Hematopoietic multipotent progenitor cell treated with erythropoietin and hydrocortisone succinate and interleukin-3 and kit ligand, for 6 days (in vitro differentiated cells): ENCODE measurements at places on chromosomes 6 and 20.

DNA sequence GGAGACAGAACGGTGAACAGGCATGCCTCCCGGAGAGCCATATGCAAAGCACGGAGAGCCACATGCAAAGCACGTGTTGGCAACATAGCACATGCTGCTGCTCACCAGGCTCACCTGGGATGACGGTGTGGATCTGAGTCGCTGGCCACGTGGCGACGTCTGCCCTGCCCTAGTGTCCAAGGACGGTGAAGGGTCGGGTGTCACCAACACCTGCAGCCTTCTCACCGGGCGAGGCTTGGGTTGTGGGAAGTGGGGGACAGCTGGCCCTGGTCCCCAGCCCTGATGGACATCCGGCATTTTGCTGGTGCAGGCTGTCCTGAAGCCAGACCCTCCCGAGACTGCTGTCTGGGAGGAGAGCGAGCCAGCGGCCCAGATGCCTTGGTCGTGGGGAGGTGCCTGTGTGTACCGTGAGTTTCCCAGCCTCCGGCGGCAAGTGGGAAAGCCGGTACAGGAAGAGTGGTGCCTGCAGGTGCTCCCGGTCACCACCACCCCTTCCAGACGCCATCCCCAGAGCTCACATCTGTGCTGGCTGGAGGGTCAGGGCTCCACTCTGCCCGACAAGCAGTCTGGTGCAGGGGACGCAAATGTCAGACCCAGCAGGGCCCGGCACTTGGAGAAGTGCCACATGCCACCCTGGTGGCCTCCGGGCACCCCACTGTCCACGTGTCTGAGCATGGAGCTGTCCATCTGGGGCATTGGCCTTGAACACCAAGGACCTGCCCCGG, 5.9 kb upstream of the ADRM1 start:
- no peak for DNase-seq

GRCh38 chr20:43744151-43744611, 17.4 kb upstream of the GTSF1L start:
- no peak for DNase-seq

GRCh38 chr6:158752613-158753012, 66.6 kb downstream of the EZR start:
- peak; percentile 54 for DNase-seq

- DNase-seq, result no peak
Measured at GRCh38 chr6:28205879-28206278, 19.2 kb upstream of the ZSCAN9 start.

- no peak for DNase-seq
Measured at GRCh38 chr20:33568378-33568777, 78.5 kb downstream of the CBFA2T2 start.

- DNase-seq, result peak; percentile 79
Measured at GRCh38 chr6:139442188-139442671, 67.8 kb upstream of the CITED2 start.

GRCh38 chr6:81793821-81794475, 41.5 kb upstream of the TENT5A start:
- no peak for DNase-seq

- DNase-seq, result peak; percentile 9
Measured at GRCh38 chr6:76694795-76695194, 622.3 kb upstream of the IMPG1 start.

GRCh38 chr6:169156108-169156792, 97.4 kb downstream of the THBS2 start:
- DNase-seq, result no peak

- no peak for DNase-seq
Measured at GRCh38 chr6:43521836-43522235, 4.9 kb downstream of the POLR1C start.

GRCh38 chr6:111870742-111871064, 2.5 kb downstream of the FYN start:
- no peak for DNase-seq

DNA sequence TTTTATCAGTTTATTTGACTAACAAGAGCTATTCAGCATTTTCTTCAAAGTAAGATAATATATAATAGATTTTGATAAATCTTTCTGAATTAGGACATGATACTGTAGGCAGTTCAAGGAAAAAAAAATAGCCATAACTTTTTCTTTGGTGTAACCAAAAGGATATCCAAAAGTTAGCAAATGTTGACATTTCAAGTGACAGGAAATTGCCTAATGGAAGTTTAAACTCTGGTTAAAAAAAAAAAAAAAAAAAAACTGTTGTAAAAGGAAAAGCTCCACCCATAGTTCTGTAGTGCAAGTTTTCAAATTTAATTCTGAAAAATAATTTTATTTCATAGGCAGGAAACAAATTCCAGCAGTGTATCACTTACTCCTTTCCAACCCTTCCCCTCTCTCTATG, 18.8 kb downstream of the HEBP2 start:
- DNase-seq, result peak; percentile 28

DNA sequence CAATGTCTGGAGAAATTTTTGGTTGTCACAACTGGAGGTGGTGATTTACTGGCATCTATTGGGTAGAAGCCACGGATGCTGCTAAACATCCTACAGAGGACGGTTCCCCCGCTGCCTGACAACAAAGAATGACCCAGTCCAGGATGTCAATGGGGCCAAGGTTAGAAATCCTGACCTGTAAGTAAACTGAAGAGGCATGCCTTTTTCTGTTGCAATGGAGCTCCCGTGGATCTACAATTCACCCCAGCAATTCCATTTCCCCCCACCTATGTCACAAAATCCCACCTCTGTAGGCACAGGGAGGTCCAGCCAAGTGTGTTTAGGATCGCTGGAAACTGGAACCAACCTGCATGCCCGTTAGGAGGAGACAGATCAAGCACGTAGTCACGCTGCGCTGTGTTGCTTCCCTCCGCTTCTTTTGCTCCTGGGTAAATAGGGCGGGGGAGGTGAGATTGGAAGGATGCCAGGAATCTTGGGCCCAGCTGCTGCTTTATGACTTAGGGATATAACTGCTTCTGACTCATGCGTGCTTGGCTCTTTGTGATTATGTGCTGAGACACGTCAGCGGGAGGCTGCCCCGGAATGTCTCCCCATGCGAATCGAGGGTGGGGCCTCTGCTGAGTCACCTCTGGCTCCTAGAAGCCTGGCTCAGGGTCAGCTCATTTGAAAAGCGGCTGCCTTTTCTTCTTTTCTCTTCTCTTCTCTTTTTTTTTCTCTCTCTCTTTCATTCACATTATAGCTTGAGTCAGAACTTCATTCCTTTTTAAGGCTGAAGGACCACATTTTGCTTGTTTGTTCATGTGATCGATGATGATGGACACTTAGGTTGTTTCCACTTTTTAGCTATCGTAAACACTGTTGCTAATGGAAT, 12.4 kb upstream of the PEDS1 start:
- peak; percentile 99 for DNase-seq

DNA sequence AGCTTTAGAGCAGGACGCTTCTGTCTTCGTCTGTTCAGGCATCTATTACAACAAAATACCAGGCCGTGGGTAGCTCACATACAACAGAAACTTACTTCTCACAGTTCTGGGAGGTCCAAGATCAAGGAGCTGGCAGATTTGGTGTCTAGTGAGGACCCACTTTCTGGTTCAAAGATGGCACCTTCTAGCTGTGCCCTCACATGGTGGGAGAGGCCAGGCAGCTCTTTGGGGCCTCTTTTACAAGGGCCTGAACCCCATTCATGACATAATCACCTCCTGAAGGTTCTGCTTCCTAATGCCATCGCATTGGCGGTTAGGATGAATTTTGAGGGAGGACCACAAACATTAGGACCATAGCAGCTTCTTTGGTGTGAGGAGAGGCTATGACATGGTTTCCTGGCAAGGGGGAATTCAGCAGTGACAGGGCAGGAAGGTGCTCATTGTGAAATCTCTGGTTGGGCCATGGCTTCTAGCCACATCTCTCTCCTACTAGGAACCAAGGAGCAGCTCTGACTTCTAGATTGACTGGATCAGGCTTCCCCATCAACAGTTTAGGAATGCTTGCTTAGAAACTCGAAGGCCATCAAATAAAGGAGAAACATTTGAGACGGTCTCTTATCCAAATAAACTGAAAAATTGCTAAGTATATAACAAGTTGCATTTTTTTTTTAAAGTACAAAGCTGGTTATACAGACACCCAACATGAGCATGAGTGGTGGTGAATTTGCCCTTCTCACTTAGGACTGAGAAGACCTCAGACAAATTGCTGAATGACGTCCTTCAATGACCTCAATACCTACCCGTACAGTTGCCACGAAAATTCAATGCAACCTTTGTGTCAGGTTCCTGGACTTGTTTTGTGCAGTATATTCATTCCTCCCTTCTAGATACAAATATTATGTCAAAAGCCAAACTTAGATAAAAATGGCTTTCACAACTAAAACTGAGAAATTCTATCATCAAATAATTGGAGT, 140.7 kb downstream of the ZDHHC14 start:
- DNase-seq, result no peak

DNA sequence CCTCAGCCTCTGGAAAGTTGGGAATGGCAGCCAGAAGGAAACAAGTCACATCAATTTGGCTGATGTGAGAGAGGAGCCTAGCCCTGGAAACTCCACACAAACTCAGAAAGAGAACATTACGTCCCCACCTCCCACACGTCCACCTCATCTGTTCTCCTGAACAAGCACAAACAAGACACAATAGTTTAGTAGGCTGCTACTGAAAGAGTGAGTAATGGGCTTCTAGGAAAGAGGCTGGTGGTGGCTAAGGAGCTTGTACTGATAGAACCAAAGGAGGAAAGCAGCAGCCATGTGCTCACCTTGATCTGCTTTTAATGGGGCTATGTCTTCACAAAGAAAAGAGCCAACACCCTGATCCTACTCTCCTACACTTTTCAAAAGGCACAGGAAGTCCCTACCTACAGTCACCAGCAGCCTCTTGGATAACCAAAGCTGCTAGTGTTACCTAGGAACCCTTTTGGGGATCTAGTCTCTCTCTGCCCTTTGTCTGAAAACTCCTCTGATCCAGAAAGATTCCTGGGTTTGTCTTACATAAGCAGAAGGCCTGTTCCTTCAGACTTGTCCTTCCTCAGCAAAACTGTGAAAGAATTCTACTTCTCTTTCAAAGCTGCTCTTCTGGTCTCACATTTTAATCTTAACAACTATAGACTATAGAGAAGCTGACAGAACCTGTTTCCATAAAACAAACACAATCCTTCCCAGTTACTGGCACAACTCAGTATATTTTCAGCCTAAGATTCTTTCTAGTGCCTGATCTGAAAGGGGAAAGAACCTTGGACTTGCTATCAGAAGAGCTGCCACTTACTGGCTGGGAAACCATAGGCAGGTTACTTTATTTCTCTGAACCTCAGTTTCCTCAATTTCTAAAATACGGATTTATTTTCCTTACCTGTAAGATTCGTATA, 3.1 kb downstream of the PLAGL2 start:
- no peak for DNase-seq

DNA sequence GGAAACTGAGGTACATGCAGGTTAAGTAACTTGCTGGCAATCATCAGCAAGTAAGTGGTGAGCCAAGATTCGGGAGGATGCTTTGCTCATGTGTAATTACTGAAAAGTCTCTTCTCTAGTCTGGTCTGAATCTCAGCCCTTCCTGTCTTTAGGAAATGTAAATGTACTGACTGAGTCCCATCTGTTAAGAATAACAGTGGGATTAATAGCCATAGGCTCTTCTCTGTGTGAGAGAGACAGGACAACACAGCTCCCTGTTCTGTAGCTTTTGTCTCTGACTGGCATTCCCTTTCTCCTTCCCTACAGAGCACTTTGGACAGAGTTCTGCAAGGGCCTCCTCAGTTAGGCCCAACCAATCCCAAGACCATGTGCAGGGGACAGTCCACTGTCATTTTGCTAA, 131.3 kb upstream of the OGFRL1 start:
- DNase-seq, result no peak

- DNase-seq, result no peak
Measured at GRCh38 chr6:114467931-114468330, 125.1 kb upstream of the HS3ST5 start.

GRCh38 chr6:36120539-36120938, 9.8 kb upstream of the MAPK13 start:
- DNase-seq, result peak; percentile 85

GRCh38 chr6:79208816-79209215, 25.7 kb downstream of the HMGN3 start:
- no peak for DNase-seq

GRCh38 chr20:19260412-19261090, 48.1 kb downstream of the SLC24A3 start:
- DNase-seq, result no peak

DNA sequence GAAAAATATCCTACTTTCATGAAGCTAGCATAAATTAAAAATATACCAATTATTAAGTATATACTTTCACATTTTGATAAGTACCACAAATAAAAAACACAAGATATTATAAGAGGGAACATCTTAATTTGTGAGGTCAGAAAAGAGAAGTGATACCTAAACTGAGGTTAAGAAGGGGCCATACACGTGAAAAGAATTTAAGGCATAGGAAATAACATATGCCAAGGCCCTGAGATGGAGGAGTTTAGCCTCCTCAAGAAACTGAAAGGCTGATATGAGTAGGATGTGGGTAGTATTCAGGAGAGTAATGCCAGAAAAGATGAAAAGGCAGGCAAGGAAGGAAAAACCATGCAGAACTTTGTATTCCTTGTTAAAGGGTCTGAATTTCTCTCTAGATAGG, 116.6 kb upstream of the HTR1E start:
- no peak for DNase-seq

DNA sequence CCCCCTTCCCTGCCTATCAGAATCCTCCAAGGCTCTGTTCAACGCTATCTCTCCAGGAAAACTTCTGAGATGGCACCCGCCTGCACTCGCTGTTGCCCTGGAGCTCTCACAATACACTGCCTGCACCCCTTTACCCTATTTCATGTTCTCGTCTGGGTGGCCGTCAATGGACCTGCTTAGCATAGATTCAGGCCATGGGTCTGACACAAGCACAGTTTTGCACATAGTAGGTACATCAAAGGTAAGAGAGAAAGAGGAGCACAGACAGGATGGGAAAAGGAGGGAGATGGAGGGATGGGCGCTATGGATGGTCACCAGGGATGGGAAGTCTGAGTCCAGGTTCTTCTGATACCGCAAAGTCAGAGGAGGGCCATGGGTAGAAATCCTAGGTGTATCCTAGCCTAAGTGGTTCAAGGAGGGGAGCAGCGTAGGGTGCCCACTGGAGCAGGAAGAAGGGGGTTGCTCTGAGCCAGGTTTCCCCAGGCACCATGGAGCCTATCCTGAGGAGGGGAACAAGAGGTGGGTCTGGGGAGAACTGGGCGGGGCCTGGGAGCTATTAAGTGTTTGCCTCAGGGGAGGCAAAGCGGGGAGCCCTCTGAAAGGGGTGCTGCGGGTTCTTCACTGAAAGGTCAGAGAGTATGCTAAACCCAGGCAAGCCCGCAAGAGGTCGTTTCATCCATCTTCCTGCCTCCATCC, 89.3 kb downstream of the MRPL14 start:
- DNase-seq, result no peak

DNA sequence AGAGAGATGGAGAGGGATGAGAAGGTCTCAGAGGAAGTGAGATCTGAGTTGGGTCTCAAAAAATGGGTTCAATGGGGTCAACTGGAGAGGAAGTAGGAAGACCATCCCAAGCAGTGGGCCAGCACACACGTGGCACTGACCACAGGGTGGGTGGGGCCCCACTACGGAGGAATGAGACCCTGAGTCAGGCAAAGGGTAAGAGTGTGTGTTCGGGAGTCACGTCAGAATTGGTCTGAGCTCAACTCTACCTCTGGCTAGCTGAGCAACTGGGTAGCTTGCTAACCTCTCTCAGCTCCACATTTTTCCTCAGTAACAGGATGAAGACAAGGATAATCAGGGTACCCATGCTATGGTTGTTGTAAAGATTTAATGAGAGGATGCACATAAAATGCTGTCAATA, 79.0 kb downstream of the TRERF1 start:
- DNase-seq, result no peak
